ENCODE measurements at places on chromosomes 12 and 14.

GRCh38 chr12:9741726-9742125 is 8.8 kb upstream of the CLECL1 start:
- peak; percentile 37 for DNase-seq

- no peak for DNase-seq
Measured at GRCh38 chr14:105249182-105250007, 1.1 kb downstream of the BTBD6 start.

DNA sequence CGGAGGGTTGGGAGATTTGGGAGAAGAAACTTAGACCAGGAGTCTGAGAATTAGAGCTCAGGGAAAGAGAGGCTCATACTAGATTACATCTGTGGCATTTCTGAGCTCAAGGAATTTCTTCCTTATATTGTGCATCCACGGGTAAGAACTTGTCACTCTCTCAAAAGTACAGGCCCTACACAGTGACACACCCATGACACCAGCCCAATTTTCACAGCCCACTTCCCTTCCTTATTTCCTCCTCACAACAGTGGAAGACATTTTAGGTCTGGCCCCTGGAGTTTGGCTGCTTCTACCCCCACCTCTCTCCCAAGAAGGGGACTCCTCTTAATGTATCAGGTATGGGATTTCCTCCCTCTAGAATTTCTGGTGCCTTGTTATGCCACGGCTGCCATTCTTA is 9.2 kb upstream of the ZNF385A start:
- DNase-seq = no peak

- no peak for DNase-seq
Measured at GRCh38 chr12:32993404-32993803, 96.8 kb upstream of the PKP2 start.

DNA sequence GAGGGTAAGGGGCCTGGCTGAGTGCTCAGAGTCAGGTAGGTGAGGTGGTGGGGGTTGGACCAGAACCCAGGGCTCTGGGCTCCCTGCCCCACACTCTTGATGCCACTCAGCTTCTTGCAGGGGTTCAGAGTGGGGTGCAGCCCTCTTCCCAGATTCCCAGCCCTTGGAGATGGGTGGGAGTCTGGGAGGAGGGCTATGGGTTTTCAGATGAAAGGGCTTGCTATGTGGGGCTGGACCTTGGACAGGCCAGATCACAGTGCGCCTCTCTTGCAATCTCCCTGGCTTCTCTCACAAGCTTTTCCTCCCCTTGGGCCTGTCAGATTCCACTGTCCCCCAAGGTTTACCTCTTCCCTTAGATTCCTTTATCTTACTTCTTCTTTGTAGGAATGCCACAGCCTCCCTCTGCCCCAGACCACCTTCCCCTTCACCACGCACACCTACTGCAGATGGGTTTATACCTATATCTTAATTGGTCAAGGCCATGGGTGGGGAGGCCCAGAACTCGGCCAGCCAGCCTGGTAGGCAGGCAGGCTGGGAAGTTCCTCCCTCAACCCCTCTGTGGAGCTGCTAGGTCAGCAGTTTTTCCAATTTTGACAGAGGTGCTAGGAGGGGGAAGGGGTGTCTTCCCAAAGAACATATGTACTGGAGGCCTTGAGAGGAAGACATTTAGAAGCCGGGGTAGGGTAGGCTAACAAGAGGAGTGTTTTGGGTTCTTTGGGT is 1.4 kb downstream of the NYNRIN start:
- no peak for DNase-seq

- no peak for DNase-seq
Measured at GRCh38 chr14:68512088-68512487, 280.8 kb downstream of the ZFP36L1 start.

GRCh38 chr14:23316300-23316699 is 5.0 kb upstream of the PABPN1 start:
- no peak for DNase-seq

GRCh38 chr12:33587784-33588712 is 148.4 kb upstream of the SYT10 start:
- no peak for DNase-seq

DNA sequence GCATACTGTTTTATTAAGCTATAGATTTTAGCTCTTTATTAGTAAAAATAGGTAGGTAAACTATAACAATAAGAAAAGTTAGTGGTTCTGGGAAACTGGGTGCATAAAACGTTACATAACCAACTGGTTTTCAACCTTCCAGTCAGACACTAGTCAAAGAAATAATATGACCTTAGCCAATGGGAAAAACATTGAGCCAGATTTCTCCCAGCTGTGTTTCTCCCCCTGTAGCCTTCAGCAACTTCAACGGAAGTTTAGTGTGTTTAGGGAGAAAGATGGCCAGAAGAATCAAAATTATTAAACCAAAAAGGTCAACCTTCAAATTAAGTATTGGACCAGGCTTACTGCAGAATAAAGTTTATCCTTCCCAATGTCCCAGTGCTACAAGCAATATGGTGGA is 283.5 kb upstream of the DIO2 start:
- DNase-seq = no peak

- DNase-seq = no peak
Measured at GRCh38 chr14:53571641-53572328, 384.8 kb downstream of the BMP4 start.

GRCh38 chr12:94745562-94745961 is 95.2 kb upstream of the TMCC3 start:
- no peak for DNase-seq

DNA sequence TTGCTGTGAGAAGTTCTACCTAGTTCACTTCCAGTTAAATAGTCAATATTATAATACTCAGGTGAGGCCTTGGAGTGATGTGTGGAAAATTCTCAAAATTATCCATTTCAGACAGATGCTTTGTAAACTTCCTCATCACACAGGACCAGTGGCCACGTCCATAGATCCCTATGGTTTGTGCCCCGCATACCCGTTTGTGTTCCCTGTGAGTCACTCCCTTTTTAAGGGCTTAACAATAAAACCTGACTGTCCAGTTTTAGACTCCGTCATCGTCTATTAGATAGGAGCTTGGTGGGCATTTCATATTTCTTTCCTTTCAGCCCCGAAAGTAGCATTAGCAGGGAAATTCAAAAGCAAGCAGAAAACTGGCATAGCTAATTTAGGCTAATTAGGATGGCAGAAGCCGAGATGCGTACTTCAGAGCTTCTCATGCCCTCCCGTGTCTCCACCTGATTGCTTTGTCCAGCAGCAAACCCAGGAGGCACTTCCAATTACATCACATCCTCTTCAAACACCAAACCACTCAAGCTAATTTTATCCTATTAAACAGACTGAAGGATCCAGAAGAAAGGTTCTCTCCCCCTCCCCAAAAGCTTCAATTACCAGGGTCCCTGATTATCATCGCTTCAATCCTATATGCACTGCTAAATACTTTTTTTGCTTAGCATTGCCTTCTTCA is 186.6 kb upstream of the OTX2 start:
- DNase-seq = no peak

GRCh38 chr12:104929977-104930376 is 28.1 kb downstream of the SLC41A2 start:
- no peak for DNase-seq

GRCh38 chr14:97975216-97975615 is 1178.0 kb downstream of the VRK1 start:
- no peak for DNase-seq

- DNase-seq = no peak
Measured at GRCh38 chr12:125079648-125080645, 14.7 kb downstream of the AACS start.

DNA sequence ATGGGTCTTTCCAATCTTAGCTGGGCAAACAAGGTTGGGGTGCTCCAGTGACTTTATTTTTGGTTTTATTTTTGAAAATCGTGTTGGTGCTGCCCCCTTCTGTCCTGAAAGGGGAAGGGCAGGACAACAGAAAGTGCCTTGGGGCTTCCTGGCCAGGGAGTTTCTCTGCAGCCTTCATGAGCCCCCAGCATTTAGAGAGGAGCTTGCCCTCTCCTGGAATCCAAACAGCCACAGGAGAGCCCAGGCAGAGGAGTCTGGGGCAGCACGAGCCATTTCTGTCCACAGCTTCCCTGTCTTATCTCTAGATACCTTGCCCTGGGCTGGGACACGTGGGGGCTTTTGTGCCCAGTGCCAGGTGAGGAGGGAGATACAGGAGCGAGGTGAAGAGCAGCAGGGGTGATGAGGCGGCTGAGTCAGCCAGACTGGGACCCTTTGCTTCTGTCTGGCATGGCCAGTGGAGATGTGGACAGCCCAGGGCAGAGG is 4.4 kb upstream of the C1RL start:
- DNase-seq = no peak

DNA sequence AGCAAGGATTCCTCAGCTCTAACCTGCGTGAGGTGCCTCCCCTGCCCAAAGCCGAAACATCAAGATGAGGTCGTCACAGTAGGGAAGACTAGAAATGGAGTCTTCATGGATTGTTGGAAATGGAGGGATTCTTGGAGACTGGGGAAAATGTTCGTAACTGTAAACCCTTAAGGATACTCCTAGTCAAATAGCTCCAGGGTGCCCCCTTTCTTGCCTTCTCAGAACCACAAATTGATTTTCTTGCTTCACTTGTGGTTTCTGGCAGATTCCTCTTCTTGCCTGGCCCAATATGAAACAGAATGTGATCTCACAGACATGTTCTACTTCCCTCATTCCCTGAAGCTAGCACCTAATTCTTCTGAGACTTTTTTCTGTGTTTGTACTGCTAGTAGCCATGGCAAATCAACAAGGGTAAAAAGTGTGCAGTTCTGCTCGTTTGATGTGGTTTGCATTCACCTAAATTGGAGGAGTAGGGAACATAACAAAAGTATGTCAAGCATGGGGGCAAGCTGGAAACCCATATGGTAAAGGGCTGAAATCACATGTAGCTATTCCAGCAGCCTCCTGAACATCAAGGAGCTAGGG is 332.0 kb downstream of the PAWR start:
- no peak for DNase-seq

DNA sequence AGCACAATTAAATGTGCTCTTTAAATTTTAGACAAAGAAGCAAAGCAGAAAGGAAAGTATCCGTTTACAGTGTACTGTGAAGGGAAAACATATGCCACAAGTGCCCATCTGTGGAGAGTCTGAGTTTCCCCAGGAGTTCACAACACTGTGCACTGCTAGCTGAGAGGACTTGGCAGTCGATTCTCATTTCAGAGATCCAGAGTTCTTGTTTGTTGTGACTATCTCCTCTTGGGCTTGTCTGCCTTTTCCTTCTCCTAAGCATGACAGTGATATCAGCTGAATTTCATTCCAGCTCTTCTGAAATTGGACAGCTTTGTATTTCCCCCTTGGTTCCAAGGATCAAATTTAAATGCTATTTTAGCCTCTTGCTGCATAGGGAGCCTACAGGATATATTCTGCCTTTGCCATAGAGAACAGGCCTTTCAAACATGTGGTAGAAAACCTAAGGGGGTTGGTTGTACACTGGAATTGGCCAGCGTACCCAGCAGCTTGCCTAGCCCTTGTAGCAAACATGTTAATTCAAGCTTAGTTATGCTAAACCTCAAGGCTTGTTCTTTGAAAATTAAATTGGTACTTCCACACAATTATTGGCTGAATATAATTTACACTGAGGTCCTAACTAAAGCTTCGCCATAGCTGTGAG is 259.2 kb upstream of the NOVA1 start:
- no peak for DNase-seq

- DNase-seq = no peak
Measured at GRCh38 chr12:130970908-130971233, 17.2 kb downstream of the ADGRD1 start.

- no peak for DNase-seq
Measured at GRCh38 chr12:7081037-7081436, 11.2 kb downstream of the C1R start.

DNA sequence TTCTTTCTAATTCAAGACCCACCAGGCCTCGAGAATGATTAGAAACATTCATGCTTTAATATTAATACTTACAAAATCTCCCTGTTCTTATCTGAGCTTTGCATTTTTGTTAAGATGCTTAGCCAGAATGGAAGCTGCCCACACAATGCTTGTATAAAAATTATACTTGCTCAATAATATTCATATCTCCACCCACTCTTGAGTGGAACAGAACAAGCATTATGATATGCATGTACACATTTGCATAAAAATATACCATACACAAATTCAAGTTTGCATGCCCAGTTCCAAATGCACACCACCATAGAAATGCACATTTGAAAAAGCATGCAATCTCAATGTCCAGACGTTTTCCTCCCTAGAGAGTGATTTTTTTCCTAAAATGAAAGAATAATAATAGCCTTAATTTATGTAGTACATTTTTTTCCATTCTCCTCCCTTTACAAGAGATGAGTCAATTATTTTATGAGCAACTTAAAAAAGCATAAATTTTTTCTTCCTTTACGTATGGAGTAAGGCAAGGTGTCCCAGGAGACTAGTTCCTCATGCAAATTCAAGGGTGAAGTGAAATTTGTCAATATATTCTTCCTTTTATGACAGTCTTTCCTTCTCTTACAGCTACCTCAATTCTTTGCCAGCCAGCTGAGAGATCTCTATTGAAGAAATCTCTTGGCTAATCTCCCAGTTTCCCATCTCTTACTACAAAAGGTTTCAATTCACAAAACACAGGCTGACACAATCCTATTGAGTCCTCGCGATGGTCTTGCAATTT is 313.1 kb upstream of the GARIN6 start:
- no peak for DNase-seq

GRCh38 chr12:121252712-121253345 is 42.9 kb downstream of the P2RX4 start:
- no peak for DNase-seq

- no peak for DNase-seq
Measured at GRCh38 chr12:112425582-112426382, 7.0 kb downstream of the PTPN11 start.

DNA sequence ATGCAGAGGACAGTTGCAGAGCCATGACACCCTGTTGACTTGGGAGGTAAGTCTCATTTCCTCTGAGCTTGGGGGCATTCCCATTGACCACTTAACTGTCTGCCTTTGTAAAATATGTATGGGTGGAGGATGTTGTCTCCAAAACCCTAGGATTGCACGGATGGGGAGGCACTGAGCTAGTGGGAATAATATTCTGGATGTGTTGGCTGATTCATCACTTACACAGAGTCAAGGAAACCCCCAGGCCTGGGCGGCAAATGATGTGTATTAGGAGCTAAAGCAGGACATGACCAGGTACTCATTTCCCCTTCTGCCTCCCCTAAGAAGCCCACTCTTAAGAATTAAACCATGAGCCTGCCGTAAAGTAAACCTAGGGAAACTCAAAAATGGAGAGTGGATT is 319.4 kb downstream of the VRK1 start:
- no peak for DNase-seq

GRCh38 chr12:132153501-132154340 is 9.5 kb downstream of the NOC4L start:
- DNase-seq = peak; percentile 42

GRCh38 chr12:14956024-14956891 is 5.1 kb downstream of the ARHGDIB start:
- DNase-seq = no peak

Data from stimulated activated CD8-positive, alpha-beta memory T cell treated with anti-CD3 and anti-CD28 coated beads, Interleukin-7, amount 100 ng/mL, for 1 hour (primary cell).